Stimulated activated CD4-positive, alpha-beta T cell treated with anti-CD3 and anti-CD28 coated beads, Interleukin-4, amount 100 ng/mL, for 24 hours (primary cell): ENCODE measurements at places on chromosomes 4 and X.
A peak's percentile ranks its signal among the peaks of the same experiment; 100 is the strongest.

DNA sequence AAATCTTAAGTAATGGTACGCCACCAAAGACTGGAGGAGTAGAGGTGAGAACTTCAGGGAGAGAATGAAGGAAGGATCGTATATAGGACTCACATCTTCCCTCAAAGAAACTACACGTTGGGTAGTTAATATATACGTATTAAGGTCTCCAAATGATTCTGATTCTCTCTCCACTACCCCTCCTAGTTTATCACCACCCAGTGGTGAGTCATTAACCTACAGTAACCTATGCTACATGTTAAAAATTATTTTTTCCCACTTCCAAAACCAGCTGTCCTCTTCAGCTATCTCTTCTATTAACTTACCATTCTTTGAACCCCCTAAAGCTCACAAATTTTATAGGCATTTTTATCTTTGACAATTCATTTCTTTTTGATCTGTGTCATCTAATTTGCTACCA, 69.7 kb downstream of the RPS6KA6 start:
- DNase-seq: no peak

DNA sequence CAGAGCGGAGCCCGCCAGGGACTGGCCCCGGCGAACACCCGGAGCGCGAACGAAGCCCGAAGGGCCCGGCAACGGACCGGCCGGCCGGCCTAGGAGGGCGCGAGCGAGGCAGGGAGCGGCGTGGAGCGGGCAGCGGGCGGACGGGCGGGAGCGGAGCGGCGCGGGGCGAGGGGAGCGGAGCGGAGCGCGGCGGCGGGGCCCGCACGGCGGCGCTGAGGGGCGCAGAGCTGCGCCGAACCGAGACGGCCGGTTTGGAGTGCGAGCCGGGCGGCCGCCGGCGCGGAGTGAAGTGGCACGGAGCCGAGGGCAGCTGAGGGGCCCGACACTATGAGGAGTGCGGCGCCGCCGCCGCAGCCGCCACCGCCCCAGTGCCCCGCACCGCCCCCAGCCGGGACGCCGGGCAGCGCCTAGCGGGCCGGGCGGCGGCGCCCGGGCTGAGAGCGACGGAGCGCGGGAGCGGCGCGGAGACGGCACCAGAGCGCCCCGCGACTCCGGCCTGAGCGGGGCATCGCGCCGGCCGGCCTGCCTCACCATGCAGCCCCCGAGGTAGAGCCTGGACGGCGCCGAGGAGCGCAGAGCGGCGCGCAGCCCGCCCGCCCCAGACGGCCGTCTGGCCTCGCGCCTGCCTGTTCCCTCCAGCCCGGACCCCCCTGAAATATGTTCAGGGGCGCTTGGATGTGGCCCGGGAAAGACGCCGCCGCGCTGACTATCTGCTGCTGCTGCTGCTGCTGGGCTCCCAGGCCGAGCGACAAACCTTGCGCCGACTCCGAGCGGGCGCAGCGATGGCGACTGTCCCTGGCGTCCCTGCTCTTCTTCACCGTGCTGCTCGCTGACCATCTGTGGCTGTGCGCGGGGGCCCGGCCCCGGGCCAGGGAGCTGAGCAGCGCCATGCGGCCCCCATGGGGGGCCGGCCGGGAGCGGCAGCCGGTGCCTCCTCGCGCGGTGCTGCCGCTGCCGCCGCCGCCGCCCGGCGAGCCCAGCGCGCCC, 793 bp downstream of the NALF2 start:
- DNase-seq: no peak

- no peak for DNase-seq
Measured at GRCh38 chr4:16206848-16207247, 19.4 kb downstream of the TAPT1 start.

DNA sequence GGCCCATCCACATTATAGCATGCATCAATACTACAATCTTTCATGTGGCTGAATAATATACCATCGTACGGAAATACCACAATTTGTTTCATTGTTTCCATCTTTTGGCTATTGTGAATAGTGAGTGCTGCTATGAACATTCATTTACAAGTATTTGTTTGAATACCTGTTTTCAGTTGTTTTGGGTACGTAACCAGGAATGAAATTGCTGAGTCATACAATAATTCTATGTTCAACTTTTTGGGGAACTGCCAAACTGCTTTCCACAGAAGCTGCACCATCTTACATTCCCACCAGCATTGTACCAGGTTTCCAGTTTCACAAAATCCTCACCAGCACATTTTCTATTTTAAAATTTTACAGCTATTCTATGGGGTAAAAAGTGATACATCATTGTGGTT, 28.5 kb upstream of the MANBA start:
- DNase-seq: peak; percentile 12

DNA sequence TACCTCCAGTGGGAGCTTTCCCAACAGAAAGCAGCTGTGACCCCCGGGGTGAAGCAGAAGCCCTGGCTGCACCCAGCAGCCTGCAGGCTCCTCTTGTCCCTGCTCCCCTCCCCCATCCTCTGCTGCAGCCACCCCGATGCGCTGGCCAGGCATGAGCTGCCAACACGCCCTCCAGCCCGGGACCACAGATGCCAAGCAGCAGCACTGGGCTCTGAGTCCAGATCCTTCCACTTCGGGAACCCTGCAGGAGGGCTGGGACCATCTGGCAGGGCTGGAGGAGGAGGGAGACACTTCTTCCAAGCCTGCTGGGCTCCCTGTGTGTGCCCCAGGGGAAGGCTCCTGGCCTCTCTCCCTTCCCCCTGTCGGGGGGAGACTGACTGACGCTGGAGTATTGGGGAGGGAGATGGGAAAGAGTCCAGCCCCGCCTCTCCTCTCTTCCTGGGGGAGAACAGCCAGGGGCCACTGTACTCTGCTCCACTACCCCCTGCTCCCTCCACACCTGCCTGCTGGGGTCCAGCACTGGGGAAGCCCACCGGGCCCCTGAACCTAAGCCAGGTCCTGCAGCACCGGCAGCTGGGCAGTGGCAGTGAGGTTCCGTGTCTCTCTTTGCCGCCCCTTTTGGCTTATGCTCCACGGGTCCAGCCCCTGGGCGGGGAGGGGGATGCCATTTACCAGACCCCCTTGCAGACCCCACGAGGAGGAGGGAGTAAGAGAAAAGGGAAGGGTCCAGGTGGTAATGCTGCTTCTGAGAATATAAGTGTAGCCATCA, 55.7 kb downstream of the PPP2R2C start:
- DNase-seq: no peak

DNA sequence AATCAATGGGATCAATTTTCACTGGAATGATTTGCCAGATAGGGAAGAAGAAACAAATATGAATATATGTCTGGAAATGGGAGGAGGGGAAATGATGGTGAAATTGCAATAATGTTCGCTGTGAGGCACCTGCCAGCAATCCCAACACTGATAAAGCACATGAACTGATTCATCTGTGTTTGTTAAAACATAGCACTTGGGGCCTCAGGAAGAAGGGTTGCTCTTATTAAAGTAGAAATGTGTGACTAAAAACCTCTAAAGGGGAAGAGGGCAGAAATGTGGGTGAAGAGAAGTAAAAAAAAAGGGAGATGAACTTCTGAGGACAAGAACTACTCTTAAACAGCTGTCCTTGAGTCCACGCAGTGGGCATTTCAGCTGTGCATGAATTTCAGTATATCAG, 101.4 kb downstream of the C4orf51 start:
- no peak for DNase-seq

DNA sequence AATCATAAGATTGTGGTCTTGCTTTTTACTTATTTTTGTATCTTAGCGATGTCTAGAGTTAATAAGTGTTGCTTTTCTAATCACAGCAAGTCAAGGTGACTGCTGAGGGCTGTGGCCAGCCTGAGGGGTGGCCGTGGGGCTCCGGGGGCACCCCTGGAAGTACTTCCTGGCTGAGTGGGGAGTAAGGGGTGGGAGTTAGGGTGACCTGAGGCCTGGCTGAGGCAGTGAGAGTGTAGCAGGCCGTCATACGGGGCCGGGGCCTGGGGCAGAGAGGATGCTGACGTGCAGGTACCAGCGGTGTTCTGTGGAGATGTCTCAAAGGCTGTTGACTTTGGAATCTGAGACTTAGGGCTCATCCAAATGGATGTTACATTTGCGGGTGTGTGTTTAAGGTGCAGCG, 29.3 kb downstream of the PIGG start:
- no peak for DNase-seq

- DNase-seq: no peak
Measured at GRCh38 chr4:37645736-37646135, 40.4 kb downstream of the RELL1 start.

- DNase-seq: no peak
Measured at GRCh38 chr4:56619816-56620215, 61.3 kb downstream of the HOPX start.

DNA sequence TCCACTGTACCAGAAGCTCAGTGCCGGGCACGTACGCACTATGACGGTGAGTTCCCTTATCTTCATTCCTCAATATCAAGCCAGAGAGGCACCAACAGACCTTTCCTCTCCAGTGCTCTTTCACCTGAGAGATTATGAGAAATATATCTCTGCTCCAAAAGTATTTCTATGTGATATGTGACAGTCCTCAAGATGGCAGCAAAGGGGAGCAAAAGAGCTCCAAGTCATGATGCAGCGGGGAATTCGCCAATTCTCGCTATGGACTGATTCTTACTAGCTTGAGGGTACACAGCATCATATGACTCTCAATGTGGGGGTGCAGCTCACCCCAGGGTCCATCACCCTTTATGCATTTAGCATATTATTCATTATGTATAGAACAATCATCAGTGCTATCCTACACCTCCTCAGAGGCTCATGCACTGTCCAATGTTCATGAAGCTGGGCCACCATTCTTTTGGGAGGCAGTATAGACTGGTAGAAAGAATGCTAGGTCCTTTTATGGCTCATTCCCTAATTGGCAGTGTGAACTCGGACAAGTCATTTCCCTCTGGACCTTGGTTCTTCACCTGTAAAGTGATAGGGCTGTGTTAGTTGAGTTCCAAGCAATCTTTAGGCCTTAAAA, 12.8 kb upstream of the IQSEC2 start:
- no peak for DNase-seq

GRCh38 chrX:153603131-153603656, 4.3 kb upstream of the CCNQ start:
- DNase-seq: no peak

- DNase-seq: no peak
Measured at GRCh38 chrX:112761242-112762207, 79.1 kb downstream of the AMOT start.

- no peak for DNase-seq
Measured at GRCh38 chr4:46386570-46386969, 3.4 kb downstream of the GABRA2 start.
